ENCODE measurements at places on chromosomes 1 and 21. TPM values are rescaled to one million over a fixed set of nuclear protein-coding genes. Genes with fewer than 3 reads are reported as not detected.

The GPR37L1 gene
- polyA plus RNA-seq = 0.14 TPM

The MACF1 gene
- polyA plus RNA-seq = 452 TPM

The HAO2 gene
- polyA plus RNA-seq = 0.76 TPM

The PLD5 gene
- polyA plus RNA-seq = 0.24 TPM

The SLC2A1 gene
- 96.5 TPM for polyA plus RNA-seq

The SPRR3 gene
- polyA plus RNA-seq = 0.55 TPM

- no peak overlapping the region for H3K27ac ChIP-seq
- no peak overlapping the region for H3K4me3 ChIP-seq
- H3K36me3 ChIP-seq = no peaks in the 10 kb centered on the region
- no peak for DNase-seq
- H3K4me1 ChIP-seq = no peaks in the 10 kb centered on the region
- no peaks in the 10 kb centered on the region for H3K27me3 ChIP-seq
Measured at GRCh38 chr1:6154525-6155319, 25.4 kb downstream of the CHD5 start.

DNA sequence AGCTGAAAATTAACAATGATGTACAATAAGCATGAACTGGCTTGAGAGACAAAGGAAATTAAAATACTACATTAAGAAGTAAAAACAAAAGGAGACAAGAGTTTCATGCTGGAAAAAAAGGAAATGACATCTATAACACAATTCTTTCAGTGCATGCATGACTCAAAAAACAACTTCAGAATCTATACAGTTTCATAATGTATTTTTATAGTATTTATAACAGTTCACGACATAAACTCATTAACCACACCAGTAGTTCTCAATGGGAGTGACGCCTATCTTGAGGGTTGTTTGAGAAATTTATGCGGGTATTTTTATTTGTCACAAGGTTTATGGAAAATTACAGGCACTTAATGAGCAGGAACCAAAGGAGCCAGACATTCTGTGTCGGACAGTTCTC is 168.5 kb downstream of the SMYD3 start:
- DNase-seq = no peak
- H3K4me3 ChIP-seq = no peak overlapping the region
- H3K36me3 ChIP-seq = no peaks in the 10 kb centered on the region
- H3K4me1 ChIP-seq = no peaks in the 10 kb centered on the region
- H3K27ac ChIP-seq = no peak overlapping the region

DNA sequence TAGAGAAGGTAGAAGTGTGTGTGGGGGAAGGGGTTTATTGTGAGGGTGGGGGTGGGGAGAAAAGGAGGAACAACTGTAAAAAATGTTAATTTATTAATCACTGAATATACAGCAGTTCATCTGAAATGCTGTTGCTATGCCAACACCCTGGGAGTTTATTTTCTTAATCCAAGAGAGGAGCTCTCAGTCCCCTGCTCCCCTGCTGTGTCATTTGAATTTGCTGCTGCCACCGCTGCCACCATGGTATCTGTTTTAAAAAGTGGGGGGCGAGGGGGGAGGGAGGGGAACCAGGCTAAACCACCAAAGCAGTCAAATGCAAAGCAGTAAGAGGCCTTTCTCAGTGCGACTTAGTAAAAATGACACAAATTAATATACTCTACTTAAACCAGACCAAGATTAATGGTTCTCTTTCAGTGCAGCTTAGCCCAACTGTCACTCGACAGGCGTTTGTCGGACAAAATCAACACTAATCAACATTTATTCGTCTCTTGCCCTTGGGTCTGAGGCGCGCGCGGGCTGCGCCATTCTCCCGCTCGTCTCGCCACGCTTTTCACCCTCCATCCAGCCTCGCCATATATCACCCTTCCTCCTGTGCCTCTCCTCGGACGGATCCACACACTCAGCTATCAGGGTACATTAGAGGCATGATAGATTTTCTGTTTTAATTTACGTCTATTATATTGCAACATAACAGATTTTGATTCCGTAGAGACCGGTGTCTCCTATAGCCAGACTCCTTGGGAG is 76.2 kb downstream of the PBX1 start:
- H3K4me3 ChIP-seq = no peak overlapping the region
- H3K4me1 ChIP-seq = no peaks in the 10 kb centered on the region
- no peaks in the 10 kb centered on the region for H3K36me3 ChIP-seq

GRCh38 chr1:196302981-196303380 is 305.3 kb downstream of the KCNT2 start:
- no peaks in the 10 kb centered on the region for H3K4me1 ChIP-seq
- no peak for DNase-seq
- no peak overlapping the region for H3K4me3 ChIP-seq
- H3K36me3 ChIP-seq = no peaks in the 10 kb centered on the region
- H3K27ac ChIP-seq = no peak overlapping the region

GRCh38 chr1:115649964-115650363 is 8.2 kb downstream of the VANGL1 start:
- no peaks in the 10 kb centered on the region for H3K36me3 ChIP-seq
- DNase-seq = peak; percentile 32
- H3K4me1 ChIP-seq = peaks cover 9% of the 10 kb centered on the region
- H3K4me3 ChIP-seq = no peak overlapping the region
- H3K27ac ChIP-seq = no peak overlapping the region

DNA sequence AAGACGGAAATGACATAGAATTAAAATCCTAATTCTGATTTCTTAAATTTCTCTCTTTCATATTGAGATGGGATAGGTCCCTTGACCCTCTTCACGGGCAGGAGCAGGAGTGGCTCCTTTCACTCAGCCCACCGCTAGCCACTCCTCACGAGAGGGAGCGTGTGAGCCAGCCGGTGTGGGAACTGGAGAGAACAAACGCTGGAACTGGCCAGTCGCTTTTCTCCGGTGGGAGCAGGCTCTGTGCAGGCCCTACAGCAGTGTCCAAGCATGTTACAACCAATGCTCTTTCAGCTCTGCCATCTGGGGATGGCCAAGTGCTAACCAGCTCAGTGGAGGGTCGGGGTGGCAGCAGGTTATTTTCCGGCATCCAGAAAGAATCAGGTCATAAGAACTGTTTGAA is 815.5 kb upstream of the ADGRL4 start:
- H3K36me3 ChIP-seq = no peaks in the 10 kb centered on the region
- DNase-seq = no peak
- no peak overlapping the region for H3K27ac ChIP-seq
- no peaks in the 10 kb centered on the region for H3K27me3 ChIP-seq
- no peak overlapping the region for H3K4me3 ChIP-seq
- H3K4me1 ChIP-seq = no peaks in the 10 kb centered on the region

DNA sequence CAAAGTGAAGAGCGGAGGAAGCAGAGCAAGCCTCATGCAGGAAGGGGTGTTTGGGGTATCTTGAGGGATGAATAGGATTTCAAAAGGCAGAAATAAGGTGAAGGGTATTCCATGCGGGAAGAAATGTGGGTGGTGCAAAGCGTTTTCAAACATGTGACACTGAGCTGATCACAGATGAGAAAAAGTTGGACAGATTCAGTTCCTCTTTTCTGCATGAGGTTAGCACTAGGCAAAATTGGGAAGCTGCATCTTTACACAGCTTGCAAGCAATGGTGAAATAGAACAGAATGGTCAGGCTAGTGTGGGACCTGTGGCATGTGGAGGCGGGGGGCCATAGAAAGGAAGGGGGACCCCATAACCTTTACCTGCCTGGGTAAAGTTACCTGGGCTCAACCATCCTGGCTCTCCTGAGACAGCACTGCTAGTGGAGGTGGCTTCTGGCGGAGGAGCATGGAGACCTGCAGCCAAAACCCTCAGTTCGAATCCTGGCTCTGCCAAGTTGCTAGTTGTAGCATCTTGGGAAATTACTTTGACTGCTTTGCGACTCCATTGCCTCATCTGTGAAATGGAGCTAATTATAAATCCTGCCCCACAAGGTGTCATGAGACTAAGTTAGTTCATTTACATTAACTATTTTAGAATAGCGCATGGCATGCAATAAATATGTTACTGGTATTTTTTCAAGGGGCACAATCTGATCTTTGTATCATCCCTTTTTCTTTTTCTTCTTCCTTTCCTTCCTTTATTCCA is 16.4 kb downstream of the KCNA10 start:
- no peak overlapping the region for H3K27ac ChIP-seq
- no peak for DNase-seq
- no peaks in the 10 kb centered on the region for H3K27me3 ChIP-seq

- H3K27ac ChIP-seq = no peak overlapping the region
- H3K27me3 ChIP-seq = no peaks in the 10 kb centered on the region
- H3K4me1 ChIP-seq = peaks cover 8% of the 10 kb centered on the region
- no peaks in the 10 kb centered on the region for H3K36me3 ChIP-seq
Measured at GRCh38 chr1:206953126-206953525, 6.9 kb upstream of the PIGR start.

DNA sequence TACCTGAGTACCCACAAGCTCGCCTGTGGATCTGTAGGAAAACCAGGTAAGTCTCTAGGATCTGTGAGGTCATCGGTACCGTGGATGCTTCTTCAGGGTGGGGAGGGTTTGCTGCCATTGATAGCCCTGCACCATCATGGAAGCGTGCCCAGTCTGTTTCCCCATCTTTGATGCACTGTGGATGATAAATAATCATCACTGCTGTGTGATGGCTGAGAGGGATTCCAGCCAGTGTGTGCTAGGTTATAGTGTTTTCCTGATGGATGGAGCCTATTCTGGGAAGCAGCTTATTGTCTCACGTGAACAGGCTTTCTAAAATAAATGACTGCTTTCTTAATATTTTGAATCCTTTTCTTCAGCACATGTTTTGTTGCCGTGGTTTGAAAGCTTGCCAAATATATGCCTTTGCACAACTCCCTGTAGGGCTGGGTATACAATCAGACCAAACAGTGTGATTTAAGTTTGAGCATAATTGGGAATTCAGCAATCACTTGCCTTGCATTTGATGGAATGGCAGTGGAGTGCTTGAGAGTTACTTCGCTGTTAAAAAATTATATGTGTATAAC is 113.8 kb downstream of the CAMTA1 start:
- DNase-seq = no peak
- H3K36me3 ChIP-seq = no peaks in the 10 kb centered on the region
- no peak overlapping the region for H3K4me3 ChIP-seq
- no peaks in the 10 kb centered on the region for H3K4me1 ChIP-seq
- no peaks in the 10 kb centered on the region for H3K27me3 ChIP-seq

DNA sequence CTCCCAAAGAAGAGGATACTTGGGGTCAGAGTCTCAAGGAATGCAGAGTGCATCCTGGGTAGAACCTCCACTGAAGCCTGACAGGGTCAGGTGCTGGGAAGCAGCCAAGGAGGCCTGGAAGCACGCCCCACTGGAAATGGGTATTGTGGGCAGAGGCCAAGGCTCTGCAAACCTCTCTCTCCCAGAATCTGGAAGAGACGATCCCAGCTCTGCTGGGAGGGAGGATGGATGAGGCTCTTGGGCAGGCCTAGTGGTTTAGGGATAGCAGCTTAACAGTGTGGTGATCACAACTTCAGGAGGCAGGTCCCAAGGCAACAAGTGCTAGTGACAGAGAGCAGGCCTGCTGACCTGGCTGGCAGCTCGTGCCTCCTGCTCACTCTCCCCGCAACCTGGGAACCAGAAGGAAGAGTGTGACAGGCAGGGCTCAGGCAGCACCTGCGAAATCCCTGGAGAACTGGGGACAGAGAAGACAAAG is 641.0 kb downstream of the PLPP3 start:
- H3K27me3 ChIP-seq = no peaks in the 10 kb centered on the region
- no peak for DNase-seq
- H3K27ac ChIP-seq = no peak overlapping the region
- no peaks in the 10 kb centered on the region for H3K36me3 ChIP-seq
- no peaks in the 10 kb centered on the region for H3K4me1 ChIP-seq
- no peak overlapping the region for H3K4me3 ChIP-seq

DNA sequence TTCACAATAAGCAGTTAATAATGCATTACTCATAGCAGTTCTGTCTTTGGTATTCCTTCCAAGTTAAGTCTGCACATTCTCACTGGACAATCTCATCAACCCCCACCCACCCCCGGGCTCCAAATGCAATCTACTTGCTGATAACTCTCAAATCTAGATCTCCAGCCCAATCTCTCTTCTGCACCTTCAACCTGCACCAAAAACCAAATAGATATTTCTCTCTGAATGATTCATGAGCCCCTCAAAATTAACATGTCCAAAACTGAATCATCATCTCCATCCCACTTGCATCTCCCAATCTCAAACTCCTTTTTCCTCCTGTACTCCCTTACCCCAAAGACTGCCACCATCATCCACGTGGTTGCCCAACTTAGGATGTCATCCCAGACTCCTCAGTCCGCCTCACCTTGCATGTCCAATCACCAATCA is 2.7 kb downstream of the DOCK7 start:
- DNase-seq = no peak
- no peak overlapping the region for H3K4me3 ChIP-seq
- H3K27ac ChIP-seq = no peak overlapping the region
- no peaks in the 10 kb centered on the region for H3K27me3 ChIP-seq

DNA sequence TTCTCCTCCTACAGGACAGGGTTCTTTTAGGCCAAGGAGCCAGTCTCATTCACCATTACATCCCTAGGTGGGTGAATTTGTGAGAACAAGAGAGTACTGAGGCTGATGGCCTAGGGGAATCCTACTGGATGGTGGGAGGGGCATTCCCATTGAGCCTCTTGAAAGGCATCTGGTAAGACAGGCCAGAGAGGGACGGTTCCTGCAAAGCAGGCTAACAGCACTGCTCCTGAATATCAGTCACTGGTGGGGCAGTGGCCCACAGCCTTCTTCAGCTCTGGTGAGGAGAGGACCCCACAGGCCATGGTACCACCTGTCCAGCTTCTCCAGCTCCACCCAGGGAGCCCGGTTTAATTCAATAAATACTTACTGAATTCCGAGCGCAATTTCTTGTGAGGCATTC is 125.9 kb upstream of the EDN2 start:
- no peaks in the 10 kb centered on the region for H3K27me3 ChIP-seq
- no peak overlapping the region for H3K4me3 ChIP-seq
- H3K36me3 ChIP-seq = no peaks in the 10 kb centered on the region
- no peak for DNase-seq

- H3K27ac ChIP-seq = no peak overlapping the region
- no peak overlapping the region for H3K4me3 ChIP-seq
- no peaks in the 10 kb centered on the region for H3K4me1 ChIP-seq
- no peaks in the 10 kb centered on the region for H3K36me3 ChIP-seq
Measured at GRCh38 chr1:76037324-76037723, 37.2 kb upstream of the ST6GALNAC3 start.

- peaks cover 4% of the 10 kb centered on the region for H3K4me1 ChIP-seq
- H3K4me3 ChIP-seq = peak overlapping the region; percentile 83
Measured at GRCh38 chr1:224183591-224184312, 712 bp downstream of the DEGS1 start.

DNA sequence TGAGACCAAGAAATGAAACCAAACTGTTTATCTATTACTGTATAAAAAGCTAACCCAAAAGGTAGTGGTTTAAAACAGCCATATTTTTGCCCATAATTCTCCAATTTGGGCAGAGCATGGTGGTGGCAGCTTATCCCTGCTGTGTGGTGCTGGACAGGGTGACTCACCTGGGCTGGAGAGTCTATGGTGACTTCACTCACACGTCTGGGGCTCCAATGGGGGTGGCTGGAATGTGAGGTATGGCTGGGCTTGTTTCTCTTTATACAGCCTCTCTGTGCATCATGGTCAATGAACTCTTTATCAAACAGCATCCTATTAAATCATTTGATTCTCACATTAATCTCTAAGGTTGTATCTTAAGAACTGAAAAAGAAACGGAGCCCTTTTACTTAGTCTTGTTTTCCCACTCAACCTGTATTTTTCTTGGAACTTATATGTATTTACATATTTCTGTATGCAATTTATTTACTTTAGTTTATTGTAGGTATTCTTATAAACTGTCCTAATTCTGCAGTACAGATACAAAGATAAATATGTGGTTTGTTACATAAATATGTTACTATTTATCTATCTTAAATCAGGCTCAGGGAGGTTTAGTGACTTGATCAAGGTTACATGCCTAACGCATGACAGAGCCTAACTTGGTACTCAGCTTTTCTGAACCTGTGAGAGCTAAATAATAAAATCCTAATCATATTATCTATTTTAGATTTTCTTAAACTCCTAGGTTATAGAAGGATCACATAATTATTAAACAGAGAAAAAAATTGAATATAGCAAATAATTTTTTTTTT is 37.5 kb upstream of the WLS start:
- peaks cover 16% of the 10 kb centered on the region for H3K4me1 ChIP-seq
- H3K27ac ChIP-seq = no peak overlapping the region
- no peak overlapping the region for H3K4me3 ChIP-seq
- H3K36me3 ChIP-seq = no peaks in the 10 kb centered on the region

Data from left lung (tissue), 14 donors.